ENCODE measurements at places on chromosomes 1 and 21. TPM values are rescaled to one million over a fixed set of nuclear protein-coding genes. Genes with fewer than 3 reads are reported as not detected.

Gene TTC34
- total RNA-seq, result 1.1 TPM

Gene LRRC39
- 0.68 TPM for total RNA-seq

Gene DFFB
- total RNA-seq, result 13.9 TPM

Gene PFKL
- total RNA-seq, result 200 TPM

Gene OR2T33
- not detected for total RNA-seq

Gene FNBP1L
- 0.42 TPM for total RNA-seq

DNA sequence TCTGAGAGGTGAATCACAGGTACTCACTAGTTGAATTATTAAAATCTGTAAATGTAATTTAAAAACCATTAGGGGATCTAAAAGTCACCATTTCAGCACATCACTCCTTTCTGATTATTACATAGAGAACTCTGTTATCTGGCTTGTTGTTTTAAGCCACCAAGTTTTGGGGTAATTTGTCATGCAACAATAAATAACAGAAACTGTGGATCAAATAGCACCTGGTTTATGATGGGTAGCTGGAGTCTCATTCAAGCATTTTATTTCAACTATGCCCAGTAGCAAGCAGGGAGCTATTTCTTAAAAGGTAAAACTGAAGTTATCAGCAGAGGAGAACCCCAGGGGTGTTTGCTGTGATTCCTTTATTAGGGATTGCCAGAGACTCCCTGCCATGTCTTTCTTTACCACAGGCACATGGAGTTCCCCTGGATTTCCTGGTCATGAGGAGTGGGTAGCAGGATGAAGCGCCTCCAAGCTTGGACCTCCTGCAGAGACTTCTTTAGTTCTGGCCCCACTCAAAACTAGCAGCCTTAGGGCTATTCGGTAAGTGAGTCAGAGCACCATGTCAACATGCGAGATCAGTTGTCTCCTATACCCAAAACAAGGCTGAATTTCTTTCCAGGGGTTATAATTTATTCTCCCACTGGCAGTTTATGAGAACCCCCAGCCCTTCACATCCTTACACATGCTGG, 179.2 kb downstream of the GIPC2 start:
- no peak for DNase-seq

- no peak for DNase-seq
These were observed 23.0 kb upstream of the GUCA2B start for GRCh38 chr1:42130061-42130660.

DNA sequence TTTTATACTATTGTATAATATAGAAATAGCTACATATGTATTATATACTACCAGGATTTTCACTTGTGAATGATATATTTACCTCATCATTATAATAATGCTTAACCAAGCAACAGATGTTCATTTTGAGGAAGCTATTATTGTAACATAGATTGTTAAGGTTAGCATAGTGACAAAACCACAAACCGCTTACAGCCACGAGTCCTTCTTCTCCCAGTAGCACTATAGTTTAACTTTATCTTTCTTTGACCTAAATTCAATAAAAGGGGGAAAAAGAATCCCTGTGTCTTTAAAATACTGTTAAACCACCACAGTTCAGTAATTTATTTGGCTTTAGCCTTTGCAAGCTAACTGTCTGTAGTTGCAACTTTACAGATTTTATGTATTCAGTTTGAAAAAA, 1039.4 kb upstream of the B3GALT2 start:
- peak; percentile 46 for DNase-seq

- DNase-seq, result no peak
These were observed 6.3 kb downstream of the MAGI3 start for GRCh38 chr1:113396585-113396984.

- no peak for DNase-seq
These were observed 276.9 kb downstream of the SIPA1L2 start for GRCh38 chr1:232353001-232353400.

GRCh38 chr1:172299515-172299914, 121.0 kb upstream of the C1orf105 start:
- no peak for DNase-seq

- no peak for DNase-seq
These were observed 318.5 kb downstream of the NTNG1 start for GRCh38 chr1:107459204-107459904.

GRCh38 chr1:57423656-57424211, at the start of gene DAB1:
DAB1 (minus strand) TSS chr1:57424060; CDS start chr1:57291030, 133,030 bp downstream.
- DNase-seq, result no peak

DNA sequence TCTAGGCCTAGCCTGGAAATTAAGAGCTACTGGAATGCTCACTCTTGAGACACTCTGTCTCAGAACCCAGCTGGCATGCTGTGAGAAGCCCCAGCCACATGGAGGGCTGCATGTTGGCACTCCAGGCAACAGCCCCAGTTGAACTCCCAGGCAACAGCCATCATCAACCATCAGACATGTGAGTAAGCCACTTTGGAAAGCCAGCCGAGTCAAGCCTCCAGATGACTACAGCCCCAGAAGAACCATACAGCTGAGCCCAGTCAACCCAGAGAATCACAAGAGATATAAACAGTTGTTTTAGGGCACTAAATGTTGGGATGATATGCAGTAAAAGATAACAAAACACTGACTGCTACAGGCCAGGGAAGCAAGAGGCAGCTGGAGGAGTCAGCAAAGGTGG, 17.7 kb upstream of the MAN1C1 start:
- DNase-seq, result no peak

GRCh38 chr1:214321705-214322453, 40.9 kb downstream of the SMYD2 start:
- no peak for DNase-seq

- DNase-seq, result no peak
These were observed 16.2 kb upstream of the KPRP start for GRCh38 chr1:152741656-152742055.

DNA sequence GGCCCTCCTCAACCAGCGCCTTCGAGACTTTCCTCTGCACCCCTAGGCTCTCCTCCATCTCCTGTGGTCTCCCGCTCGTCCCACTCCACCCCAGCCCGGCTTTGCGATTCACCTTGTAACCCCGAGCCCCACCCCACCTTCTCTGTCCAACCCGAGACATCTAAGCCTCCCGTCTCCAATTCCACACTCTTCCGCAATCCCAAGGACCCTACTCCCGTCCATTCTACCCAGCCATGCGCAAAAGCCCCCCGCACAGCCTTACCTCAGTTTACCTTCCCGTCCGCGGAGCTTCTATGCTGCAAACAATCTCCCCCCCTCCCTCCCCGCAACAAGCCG, 174 bp downstream of the SH3BP5L start:
- DNase-seq, result no peak

- no peak for DNase-seq
These were observed 22.8 kb upstream of the LBR start for GRCh38 chr1:225450491-225451191.

- DNase-seq, result no peak
These were observed 43.2 kb upstream of the KCTD3 start for GRCh38 chr1:215523906-215524305.

- no peak for DNase-seq
These were observed 26.6 kb downstream of the NIBAN1 start for GRCh38 chr1:184947497-184948256.

DNA sequence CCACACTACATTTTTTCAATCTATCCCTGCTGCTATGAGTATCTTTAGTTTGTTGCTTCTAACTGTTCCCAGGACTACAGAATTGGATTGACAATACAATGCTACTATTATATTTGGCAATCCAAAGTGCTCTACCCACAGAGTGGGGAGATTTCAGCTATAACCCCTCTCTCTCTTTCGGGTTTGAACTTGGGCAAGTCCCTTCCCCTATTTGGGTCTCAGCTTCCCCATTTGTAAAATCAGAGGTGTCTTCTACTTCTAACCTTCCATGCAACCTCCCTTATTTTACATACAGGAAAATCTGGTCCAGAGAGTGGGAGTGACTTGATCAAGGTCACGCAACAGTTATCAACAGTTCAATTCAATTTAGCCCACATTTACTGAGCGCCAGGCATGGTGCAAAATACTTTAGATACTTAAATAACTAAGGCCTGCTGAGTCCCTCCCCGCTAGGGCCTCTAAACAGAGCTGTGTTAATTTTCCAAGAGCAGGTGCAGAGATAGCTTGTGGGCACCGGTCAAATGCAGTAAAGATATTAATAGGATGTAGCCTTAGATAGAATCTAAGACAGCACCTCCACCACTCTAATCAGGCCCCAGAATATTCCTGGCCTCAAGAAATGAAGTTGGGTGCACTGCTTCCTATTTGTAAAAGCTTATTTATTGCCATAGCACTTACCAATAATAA, 9.4 kb upstream of the GPX7 start:
- DNase-seq, result no peak

GRCh38 chr21:35565204-35565611, 495.1 kb downstream of the SETD4 start:
- no peak for DNase-seq

- DNase-seq, result no peak
These were observed 16.6 kb upstream of the GBP6 start for GRCh38 chr1:89347296-89347695.

DNA sequence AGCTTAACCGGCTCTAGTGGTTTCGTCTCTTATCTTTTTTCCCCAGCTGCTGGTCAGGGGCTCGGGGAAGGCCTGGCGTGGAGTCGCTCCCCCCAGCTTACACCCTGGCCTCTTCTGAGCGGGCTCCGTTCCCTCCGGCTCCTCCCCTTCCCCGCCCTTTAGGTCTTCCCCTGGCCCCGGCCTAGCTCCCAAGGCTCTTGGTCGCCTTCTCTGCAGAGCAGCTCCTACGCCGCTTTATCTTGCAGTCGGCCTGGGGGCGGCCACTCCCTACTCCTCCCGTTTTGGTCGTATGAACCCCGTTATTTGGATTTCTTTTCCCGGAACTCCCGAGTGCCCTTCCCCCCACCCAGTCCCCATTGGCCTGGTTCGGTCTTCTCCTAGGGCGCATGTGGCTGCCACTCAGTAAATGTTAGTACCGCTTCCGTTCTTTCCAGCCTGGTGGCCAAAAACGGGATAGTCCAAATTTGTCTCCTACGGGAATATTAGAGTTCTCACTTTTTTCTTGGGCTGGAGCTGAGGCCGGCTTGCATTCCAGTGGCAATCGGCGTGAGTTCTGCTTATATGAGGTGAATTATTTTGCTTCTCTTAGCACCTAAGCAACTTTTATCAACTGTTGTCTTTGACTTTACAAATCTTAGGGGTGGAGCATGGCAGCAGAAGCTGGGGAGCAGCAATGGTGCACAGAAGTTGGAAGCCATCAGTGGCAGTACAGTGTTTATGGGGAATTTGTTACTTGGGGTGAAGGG, 467 bp downstream of the THRAP3 start:
- DNase-seq, result no peak

- DNase-seq, result no peak
These were observed 54.1 kb upstream of the MUTYH start for GRCh38 chr1:45394342-45394741.

DNA sequence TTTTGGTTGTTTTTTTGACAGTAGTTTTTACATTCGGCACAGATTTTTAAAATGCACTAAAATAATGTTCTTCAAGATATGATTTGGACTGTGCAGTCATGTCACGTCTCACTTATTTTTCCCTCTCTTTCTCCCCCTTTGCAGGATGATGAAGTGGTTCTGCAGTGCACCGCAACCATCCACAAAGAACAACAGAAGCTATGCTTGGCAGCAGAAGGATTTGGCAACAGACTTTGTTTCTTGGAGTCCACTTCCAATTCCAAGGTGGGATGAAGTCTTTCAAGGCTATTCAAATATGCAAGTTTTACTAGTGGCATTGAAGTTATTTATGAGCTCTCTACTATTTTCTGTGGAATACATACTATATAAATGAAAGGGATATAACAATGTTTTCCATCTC, 228.4 kb downstream of the RYR2 start:
- no peak for DNase-seq

- no peak for DNase-seq
These were observed 199.5 kb downstream of the TPR start for GRCh38 chr1:186175588-186175987.

DNA sequence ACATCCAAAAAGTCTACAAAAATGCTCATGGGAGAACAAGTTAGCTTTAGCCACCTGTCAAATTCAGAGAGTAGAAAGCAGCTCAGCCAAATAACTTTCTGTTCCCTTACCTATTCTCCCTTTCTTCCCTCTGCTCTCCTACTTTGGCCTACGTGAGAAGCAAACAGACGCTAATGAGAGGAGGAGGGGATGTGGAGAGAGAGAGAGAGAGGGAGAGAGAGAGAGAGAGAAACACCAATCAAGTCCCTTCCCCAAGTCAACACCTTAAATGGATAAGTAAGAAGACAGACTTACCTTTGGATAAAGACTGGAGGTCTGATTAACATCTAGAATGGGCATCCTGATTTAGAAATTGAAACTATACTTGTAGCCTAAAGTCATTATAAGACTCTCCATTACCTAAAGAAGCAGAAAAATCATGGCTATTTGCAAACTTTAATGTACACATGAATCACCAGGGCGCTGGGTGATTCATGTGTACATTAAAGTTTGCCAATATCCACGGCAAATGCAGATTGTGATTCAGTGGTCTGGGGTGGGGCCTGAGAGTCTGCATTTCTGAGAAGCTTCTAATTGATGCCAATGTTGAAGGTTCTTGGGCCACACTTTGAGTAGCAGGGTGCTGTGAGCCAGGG, 13.1 kb upstream of the DUSP12 start:
- no peak for DNase-seq

DNA sequence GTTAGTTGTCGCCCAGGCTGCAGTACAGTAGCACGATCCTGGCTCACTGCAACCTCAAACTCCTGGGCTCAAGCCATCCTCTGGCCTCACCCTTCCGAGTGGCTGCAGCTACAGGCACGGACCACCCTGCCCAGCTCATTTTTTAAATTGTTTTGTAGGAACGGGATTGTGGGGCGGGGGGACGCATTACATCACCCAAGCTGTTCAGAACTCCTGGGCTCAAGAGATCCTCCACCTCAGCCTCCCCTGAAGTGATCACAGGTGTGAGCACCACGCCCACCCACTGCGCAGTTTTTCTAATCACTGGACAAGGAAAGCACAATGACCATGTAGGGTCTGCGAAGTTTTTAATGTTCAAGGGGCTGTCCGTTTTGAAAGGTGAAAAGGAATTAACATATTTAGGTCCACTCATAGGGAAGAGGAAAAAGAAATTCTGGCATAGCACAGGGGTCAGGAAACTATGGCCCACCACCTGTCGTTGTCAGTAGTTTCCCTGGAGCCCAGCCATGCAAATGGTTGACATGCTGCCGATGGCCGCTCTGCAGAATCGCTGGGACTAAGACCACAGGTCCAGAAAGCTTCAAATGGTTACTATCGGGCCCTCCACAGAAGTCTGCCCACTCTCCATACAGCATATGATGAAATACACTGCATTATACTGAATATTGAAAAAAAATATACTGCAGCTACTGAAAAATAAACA, 26.0 kb downstream of the SETD4 start:
- no peak for DNase-seq

GRCh38 chr1:173245892-173246291, 38.8 kb upstream of the TNFSF4 start:
- no peak for DNase-seq

- no peak for DNase-seq
These were observed 19.2 kb upstream of the RCAN3 start for GRCh38 chr1:24483441-24483840.

Measured in activated CD8-positive, alpha-beta memory T cell treated with anti-CD3 and anti-CD28 coated beads, Interleukin-2, amount 10 ng/mL, durations not matched to agents 7 days and 5 days (primary cell).